ENCODE measurements at places on chromosomes 5 and 9.

DNA sequence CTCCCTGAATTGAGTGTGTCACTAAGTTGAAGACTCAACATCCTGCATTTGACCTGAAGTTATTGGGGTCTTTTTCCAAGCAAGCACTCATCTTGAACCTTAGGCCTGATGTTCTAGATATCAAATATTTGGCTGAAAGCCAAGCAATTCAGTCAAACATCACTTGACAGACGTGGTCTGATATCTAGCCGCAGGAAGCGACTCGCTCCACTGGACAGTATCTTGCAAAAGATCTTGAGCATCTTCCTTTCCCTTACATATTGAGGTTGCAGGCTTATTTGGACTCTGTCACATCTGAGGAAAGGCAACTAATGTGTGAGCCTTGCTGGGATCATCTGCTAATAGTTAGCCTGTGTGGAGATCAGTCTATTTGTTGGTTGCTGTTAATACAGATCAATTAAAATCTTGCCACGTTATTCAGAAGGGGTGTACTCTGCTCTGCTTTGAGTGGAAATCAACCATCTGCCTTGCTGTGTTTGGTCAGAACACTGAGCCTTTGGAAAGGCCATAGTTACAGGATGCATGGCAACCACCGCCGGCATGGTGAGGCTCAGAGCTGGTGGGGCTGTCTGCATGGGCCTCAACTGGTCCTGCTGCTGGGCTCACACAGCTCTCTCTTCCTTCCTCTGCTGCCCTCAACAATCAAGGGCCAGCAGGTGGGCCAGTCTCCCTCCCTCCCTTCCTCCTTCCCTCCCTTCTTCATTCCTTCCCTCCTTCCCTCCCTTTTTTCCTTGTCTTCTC, 166.9 kb upstream of the KLF9 start:
- DNase-seq = no peak

- no peak for DNase-seq
Measured at GRCh38 chr9:94150890-94151650, 66.8 kb downstream of the PTPDC1 start.

DNA sequence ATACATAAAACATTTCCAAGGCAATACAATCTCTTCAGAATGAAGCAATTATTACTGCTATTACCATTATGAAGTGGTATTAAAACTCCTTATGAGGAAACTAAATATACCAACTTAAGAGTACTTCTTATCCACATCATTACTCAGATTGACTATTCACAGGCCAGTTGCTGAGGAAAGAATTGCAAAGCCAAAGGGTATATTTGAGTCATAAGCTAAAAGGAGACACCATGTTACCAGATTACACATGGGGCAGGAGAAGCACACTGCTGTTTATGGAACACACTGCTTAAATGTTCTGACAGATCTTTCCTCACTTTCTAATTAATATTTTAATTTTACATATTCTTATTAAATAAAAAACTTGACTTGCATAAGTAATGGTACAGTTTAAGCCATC, 1726.4 kb upstream of the NUDT12 start:
- DNase-seq = no peak

DNA sequence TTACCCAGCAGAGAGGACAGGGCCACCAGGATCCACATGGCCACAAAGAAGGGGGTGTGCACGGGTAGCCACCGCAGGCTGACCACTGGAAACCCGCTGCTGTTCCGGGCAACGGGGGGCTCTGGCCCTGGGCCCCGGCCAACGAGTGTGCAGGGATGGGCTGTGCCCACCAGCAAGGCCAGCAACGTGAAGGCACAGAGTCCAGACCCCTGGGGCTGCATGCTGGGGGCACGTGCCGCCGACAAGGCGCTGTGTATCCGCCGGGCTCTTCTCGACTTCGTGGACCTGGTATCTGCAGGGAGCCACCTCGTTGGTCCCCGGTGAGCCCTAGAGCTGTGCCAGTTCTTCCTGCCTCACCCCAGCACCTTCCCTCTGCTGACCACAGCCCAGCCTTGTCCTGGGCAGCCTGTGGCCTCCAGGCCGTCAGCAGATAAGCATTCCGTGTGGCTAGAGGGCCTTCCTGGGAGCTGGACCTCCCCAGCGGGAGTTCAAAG, 42.2 kb upstream of the CEP72 start:
- DNase-seq = no peak

DNA sequence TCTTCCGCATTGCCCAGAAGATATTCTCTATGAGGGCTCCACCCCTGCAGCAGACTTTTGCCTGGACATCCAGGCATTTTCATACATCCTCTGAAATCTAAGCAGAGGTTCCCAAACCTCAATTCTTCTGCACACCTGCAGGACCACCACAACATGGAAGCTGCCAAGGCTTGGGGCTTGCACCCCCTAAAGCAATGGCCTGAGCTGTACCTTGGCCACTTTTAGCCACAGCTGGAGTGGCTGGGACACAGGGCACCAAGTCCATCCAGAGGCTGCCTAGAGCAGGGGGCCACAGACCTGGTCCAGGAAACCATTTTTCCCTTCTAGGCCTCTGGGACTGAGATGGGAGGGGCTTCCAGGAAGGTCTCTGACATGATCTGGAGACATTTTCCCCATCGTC, 60.7 kb downstream of the ADAMTSL1 start:
- no peak for DNase-seq
